ENCODE measurements at places on chromosomes 11 and 22. TPM values are rescaled to one million over a fixed set of nuclear protein-coding genes. Genes with fewer than 3 reads are reported as not detected.

DNA sequence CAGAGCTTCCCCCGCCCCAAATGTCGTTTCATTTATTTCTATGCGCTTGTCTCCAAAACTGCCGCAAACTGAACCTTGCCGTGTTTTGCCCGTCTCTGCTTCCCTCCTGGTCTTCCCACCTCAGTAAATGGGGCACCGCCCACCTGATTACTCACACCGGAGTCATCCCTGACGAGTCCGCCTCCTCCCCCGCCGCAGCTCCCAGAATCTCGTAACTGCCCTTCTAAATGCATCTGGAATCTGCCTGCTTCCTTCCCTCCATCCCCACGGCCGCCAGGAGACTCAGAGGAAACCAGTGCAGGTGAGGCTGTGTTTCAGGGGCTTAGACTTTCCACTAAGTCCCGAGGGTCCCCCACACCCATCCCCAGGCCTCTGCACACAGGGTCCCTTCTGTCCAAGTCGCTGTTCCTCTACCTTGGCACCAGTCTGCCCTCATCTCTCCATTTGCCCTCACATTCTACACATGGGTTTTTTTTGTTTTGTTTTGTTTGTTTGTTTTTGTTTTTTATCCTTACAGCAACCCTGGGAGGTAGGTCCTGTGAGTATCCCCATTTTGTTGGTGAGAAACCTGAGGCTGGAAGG is 62.6 kb upstream of the PHF21B start:
- H3K27ac ChIP-seq, result no peak overlapping the region
- no peak overlapping the region for H3K4me3 ChIP-seq
- no peaks in the 10 kb centered on the region for H3K36me3 ChIP-seq
- peak; percentile 90 for DNase-seq

The OR8D4 gene
- total RNA-seq, result not detected

The CDC42EP2 gene
- total RNA-seq, result 16.6 TPM

The RFPL1 gene
- total RNA-seq, result not detected

DNA sequence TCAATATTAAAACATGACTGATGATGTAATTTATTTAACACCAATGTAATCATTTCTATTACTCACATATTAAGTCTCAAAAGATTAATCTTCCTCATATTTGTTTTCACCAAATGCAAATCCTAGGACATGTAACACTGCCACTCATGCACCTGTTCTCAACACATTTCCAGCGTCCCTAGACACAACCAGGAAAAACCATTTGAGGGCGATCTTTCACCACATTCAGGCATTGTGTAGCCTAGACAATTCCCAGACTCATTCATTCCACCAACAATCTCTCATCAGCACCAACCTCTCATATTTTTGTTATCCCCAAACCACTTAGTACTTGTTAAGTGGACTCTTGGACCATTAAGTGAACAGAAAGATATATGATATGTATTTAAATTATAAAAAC is 66.1 kb downstream of the SLC36A4 start:
- DNase-seq, result no peak
- no peak overlapping the region for H3K4me3 ChIP-seq
- no peak overlapping the region for H3K27ac ChIP-seq
- H3K36me3 ChIP-seq, result no peaks in the 10 kb centered on the region
- no peaks in the 10 kb centered on the region for H3K27me3 ChIP-seq
- peaks cover 7% of the 10 kb centered on the region for H3K4me1 ChIP-seq

GRCh38 chr22:21857481-21857914 is 9.9 kb downstream of the MAPK1 start:
- no peak overlapping the region for H3K4me3 ChIP-seq
- H3K27me3 ChIP-seq, result no peaks in the 10 kb centered on the region
- H3K36me3 ChIP-seq, result no peaks in the 10 kb centered on the region
- no peaks in the 10 kb centered on the region for H3K4me1 ChIP-seq
- H3K27ac ChIP-seq, result no peak overlapping the region

DNA sequence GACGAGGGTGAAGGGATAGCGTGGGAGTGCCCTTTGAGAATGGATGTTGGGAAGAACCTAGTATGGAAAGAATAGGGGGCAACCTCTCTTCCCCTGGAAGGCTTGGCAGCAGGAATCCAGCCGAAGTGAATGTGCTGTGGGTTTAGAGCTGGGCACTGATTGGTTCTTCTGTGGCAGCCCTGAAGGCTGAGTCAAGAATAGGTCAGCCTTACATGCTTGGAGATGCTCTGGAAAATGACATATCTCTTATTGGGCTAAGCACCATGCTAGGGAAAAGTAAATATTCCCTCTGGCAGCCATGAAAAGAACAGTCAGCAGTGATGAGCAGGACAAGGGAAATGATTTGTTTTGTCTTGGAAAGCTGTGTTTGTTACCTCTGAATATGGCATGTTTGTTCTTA is 149.5 kb downstream of the COMMD9 start:
- DNase-seq, result no peak
- H3K27ac ChIP-seq, result no peak overlapping the region
- no peaks in the 10 kb centered on the region for H3K27me3 ChIP-seq
- no peak overlapping the region for H3K4me3 ChIP-seq
- H3K4me1 ChIP-seq, result no peaks in the 10 kb centered on the region

The KCNC1 gene
- not detected for total RNA-seq

The MIOX gene
- total RNA-seq, result not detected

GRCh38 chr22:40605761-40606160 is 30.8 kb downstream of the MRTFA start:
- H3K4me3 ChIP-seq, result no peak overlapping the region
- peaks cover 45% of the 10 kb centered on the region for H3K4me1 ChIP-seq
- H3K36me3 ChIP-seq, result no peaks in the 10 kb centered on the region
- DNase-seq, result no peak

GRCh38 chr22:25199731-25200520 is at the start of gene CRYBB3:
Gene CRYBB3 (plus strand): TSS chr22:25199858. CDS start chr22:25201397, 1,539 bp downstream.
- no peaks in the 10 kb centered on the region for H3K27me3 ChIP-seq
- no peak within 1 kb of the TSS for H3K27ac ChIP-seq
- DNase-seq, result no peak
- no peaks in the 10 kb centered on the region for H3K4me1 ChIP-seq

DNA sequence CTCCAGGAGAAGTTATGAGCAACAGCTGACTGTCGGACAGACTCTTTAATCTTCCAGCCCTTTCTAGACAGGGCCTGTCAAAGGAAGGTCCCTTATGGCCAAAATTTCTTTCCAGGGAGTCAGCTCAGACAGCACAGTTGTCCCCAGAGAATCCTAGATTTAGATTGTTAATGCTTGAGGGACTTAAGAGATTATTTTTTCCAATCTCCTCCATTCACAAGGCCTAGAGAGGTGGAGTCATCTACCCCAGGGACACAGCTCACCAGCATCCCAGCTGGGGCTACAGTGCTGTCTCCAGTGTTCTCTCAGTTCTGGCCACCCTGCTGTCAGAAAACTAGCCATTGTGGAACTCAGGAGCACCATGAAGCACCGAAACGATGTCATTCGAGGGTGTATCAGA is 7.8 kb downstream of the DSCAML1 start:
- H3K4me3 ChIP-seq, result no peak overlapping the region
- no peak overlapping the region for H3K27ac ChIP-seq
- H3K27me3 ChIP-seq, result no peaks in the 10 kb centered on the region

GRCh38 chr11:104623518-104623917 is 274.7 kb downstream of the CASP12 start:
- H3K27ac ChIP-seq, result peak overlapping the region; percentile 34
- H3K36me3 ChIP-seq, result no peaks in the 10 kb centered on the region
- no peaks in the 10 kb centered on the region for H3K4me1 ChIP-seq
- no peak overlapping the region for H3K4me3 ChIP-seq
- H3K27me3 ChIP-seq, result no peaks in the 10 kb centered on the region

The PACSIN3 gene
- total RNA-seq, result 18.8 TPM

GRCh38 chr11:72924568-72925190 is 110.5 kb downstream of the ATG16L2 start:
- H3K4me3 ChIP-seq, result no peak overlapping the region
- DNase-seq, result no peak
- H3K4me1 ChIP-seq, result no peaks in the 10 kb centered on the region

DNA sequence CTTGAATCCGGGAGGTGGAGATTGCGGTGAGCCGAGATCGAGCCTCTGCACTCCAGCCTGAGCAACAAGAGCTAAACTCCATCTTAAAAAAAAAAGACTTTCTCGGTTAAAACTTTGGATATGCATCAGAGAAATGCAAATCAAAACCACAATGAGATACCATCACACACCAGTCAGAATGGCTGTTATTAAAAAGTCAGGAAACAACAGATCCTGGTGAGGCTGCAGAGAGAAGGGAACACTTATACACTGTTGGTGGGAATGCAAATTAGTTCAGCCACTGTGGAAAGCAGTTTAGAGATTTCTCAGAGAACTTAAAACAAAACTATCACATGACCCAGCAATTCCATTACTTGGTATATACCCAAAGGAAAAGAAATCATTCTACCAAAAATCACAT is 619.4 kb upstream of the KIRREL3 start:
- no peak overlapping the region for H3K27ac ChIP-seq
- no peak for DNase-seq
- H3K27me3 ChIP-seq, result no peaks in the 10 kb centered on the region
- no peak overlapping the region for H3K4me3 ChIP-seq

The C11orf16 gene
- total RNA-seq, result not detected

The CCDC116 gene
- total RNA-seq, result not detected

The ANKRD49 gene
- total RNA-seq, result 12.5 TPM

The CREB3L1 gene
- 12.1 TPM for total RNA-seq

GRCh38 chr22:19213442-19214077 is 35.0 kb upstream of the SLC25A1 start:
- H3K27ac ChIP-seq, result no peak overlapping the region
- no peaks in the 10 kb centered on the region for H3K27me3 ChIP-seq
- H3K4me3 ChIP-seq, result no peak overlapping the region
- H3K4me1 ChIP-seq, result no peaks in the 10 kb centered on the region
- no peak for DNase-seq
- peaks cover 44% of the 10 kb centered on the region for H3K36me3 ChIP-seq

GRCh38 chr11:4187055-4187988 is 92.7 kb downstream of the RRM1 start:
- H3K36me3 ChIP-seq, result no peaks in the 10 kb centered on the region
- no peaks in the 10 kb centered on the region for H3K27me3 ChIP-seq
- H3K4me1 ChIP-seq, result peaks cover 10% of the 10 kb centered on the region
- peak overlapping the region; percentile 49 for H3K4me3 ChIP-seq
- H3K27ac ChIP-seq, result peak overlapping the region; percentile 10

The UPK3A gene
- total RNA-seq, result not detected

The OVOL1 gene
- not detected for total RNA-seq

DNA sequence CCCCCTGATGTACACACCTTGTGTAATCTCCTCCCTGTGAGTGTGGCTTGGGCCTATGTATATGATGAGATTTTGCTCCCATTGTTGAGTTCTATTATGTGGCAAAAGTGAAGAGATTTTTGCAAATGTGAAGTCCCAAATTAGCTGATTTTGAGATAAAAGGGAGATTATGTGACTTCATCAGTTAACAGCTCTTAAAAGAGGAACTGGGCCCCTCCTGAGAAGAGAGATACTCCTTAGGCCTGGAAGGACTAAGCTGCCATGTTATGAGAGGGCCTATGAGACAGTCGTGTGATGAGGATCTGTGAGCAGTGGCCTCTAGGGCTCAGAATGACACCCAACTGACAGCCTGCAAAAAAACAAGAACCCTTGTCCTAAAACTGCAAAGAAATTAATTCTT is 93.4 kb downstream of the OR5AK2 start:
- DNase-seq, result no peak
- no peak overlapping the region for H3K27ac ChIP-seq
- no peaks in the 10 kb centered on the region for H3K27me3 ChIP-seq
- H3K4me1 ChIP-seq, result no peaks in the 10 kb centered on the region
- no peaks in the 10 kb centered on the region for H3K36me3 ChIP-seq

The KRTAP5-2 gene
- not detected for total RNA-seq

DNA sequence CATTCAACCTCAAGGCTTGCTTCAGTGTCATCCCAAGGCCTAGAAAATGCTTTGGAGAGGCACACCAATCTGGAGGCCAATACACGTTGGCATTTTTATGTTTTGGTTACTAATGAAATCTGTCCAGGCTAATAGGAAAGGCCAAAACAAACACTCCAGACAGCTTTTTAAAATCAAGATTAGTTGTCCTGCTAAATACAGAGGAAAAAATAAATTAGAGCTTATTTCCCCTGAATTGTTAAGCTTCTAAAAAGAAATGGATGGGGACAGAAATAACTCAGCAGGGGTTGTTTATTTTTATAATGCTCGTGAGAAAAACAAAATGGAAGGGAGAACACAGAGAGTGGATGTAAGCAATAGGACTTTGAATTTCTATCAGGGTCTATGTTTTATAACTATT is 438.5 kb upstream of the LRRC4C start:
- no peak overlapping the region for H3K27ac ChIP-seq
- H3K4me1 ChIP-seq, result no peaks in the 10 kb centered on the region
- no peaks in the 10 kb centered on the region for H3K36me3 ChIP-seq
- no peak for DNase-seq
- no peak overlapping the region for H3K4me3 ChIP-seq

- no peak for DNase-seq
- H3K27me3 ChIP-seq, result no peaks in the 10 kb centered on the region
Measured at GRCh38 chr11:100672498-100673033, 14.5 kb upstream of the ARHGAP42 start.

DNA sequence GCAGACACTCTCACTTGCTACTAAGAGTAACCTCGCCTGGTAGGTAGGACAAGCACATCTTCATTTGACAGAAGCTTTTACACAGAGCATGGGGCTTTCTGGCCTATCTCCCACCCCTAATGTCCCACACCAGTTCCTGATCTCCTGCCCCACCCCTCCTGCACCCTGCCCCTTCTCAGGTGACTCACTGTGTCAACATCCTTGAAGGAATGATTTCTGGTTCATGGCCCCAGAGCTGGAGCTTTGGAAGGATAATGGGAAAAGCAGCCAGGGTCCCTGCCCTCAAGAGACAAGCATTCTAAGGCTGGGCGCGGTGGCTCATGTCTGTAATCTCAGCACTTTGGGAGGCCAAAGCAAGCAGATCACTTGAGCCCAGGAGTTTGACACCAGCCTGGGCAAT is 47.2 kb downstream of the LRFN4 start:
- no peaks in the 10 kb centered on the region for H3K27me3 ChIP-seq
- DNase-seq, result no peak
- H3K4me3 ChIP-seq, result no peak overlapping the region
- H3K36me3 ChIP-seq, result no peaks in the 10 kb centered on the region

- no peak overlapping the region for H3K4me3 ChIP-seq
- no peaks in the 10 kb centered on the region for H3K36me3 ChIP-seq
- peaks cover 13% of the 10 kb centered on the region for H3K4me1 ChIP-seq
- no peaks in the 10 kb centered on the region for H3K27me3 ChIP-seq
- DNase-seq, result no peak
Measured at GRCh38 chr22:39675947-39676346, 105.4 kb downstream of the CACNA1I start.
